T1000 (cell line): ENCODE measurements at places on chromosomes 2 and 18.

DNA sequence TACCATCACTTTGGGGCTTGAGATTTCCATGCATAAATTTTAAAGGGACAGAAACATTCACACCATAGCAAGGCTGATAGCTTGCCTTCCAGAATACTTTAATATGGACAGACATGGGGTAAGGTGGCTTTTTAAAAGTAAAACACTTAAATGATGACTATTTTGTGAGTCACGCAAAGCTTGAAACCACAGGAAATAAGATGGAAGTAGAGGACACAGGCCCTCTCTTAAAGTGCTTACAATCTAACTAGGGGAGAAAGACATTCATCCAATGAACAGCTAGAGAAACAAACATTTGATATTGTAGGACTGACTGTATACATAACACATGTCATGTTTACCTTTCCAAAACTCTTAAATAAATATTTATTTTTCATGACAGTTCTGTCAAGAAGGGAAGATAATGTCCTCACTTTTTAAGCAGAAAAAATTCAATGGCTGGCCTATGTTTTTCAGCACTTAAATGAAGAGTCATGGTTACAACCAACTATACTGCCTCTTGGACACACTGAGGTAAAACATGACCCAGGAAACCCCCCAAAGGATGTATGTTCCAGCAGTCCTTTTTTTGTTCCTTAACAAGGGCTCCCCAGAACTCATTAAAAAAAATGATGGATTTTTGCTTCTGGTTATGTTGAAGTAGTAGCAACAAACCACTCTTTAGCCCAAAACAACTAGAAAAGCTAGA, 120.0 kb upstream of the RBMS1 start:
- DNase-seq, result no peak

DNA sequence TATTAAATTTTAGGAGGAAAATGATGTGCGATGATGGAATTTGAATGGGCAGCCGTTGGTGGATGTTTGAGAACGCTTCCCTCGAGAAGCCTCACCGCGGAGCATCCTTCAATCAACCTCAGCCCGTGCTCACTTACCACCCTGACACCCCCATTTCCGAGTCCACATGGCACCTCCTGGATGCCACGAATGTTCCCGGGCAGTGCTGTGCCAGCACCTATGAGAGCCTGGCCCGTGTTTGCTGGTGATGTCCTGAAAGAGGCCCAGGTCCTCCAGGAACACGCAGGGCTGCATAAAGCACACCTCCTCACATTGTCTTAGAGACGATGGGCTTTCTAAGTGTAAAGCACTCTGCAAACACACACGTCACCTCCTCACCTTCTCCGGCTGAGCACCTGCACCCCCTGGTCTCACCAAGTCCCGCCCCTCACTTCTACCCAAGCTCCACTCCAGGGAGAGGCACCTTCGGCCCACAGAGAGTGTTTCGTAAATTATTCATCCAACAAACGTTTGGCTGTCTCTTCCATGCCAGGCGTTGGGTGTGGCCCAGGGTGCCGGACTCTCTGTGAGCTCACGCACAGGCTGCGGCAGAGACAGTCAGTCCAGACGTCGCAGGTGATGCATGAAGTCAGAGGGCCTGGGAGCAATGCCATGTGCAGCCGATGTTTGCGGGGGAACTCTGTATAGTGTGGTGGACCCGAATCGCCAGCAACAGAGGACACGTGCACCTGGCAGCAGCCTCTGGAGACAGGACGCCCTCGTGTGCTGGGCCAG, 150.0 kb downstream of the TPO start:
- DNase-seq, result no peak

DNA sequence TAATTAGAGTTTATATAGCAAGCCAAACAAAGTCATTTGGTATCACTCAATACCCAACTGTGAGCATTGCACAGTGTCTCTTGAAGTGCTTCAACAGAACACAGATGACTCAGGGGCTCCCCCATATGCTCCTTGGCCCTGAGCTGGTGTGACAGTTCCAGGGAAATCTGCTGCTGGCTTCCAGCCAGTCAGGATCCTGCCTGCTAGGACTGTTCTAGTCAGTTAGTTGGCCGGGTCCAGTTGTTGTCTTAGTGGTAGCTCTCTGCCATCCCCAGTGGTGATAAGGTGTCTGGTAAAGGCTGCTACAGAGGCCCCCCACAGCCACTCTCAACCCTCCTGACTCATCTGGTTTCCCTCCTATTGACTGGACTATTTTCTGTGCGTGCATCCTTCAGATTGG, 100.3 kb downstream of the IRS1 start:
- DNase-seq, result peak; percentile 8

DNA sequence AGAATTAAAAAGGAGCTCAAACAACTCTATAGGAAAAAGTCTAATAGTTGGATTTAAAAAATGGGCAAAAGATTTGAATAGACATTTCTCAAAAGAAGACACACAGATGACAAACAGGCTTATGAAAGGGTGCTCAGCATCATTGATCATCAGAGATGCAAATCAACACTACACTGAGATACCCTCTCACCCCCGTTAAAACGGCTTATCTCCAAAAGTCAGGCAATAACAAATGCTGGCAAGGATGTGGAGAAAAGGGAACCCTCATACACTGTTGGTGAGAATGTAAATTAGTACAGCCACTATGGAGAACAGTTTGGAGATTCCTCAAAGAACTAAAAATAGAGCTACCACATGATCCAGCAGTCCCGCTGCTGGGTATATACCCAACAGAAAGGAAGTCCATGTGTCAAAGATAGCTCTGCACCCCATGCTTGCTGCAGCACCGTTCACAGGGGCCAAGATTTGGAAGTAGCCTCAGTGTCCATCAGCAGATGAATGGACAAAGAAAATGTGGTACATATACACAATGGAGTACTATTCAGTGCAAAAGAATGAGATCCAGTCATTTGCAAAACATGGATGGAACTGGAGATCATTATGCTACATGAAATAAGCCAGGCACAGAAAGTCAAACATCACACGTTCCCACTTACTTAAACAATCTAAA, 46.7 kb upstream of the B3GNT7 start:
- no peak for DNase-seq

DNA sequence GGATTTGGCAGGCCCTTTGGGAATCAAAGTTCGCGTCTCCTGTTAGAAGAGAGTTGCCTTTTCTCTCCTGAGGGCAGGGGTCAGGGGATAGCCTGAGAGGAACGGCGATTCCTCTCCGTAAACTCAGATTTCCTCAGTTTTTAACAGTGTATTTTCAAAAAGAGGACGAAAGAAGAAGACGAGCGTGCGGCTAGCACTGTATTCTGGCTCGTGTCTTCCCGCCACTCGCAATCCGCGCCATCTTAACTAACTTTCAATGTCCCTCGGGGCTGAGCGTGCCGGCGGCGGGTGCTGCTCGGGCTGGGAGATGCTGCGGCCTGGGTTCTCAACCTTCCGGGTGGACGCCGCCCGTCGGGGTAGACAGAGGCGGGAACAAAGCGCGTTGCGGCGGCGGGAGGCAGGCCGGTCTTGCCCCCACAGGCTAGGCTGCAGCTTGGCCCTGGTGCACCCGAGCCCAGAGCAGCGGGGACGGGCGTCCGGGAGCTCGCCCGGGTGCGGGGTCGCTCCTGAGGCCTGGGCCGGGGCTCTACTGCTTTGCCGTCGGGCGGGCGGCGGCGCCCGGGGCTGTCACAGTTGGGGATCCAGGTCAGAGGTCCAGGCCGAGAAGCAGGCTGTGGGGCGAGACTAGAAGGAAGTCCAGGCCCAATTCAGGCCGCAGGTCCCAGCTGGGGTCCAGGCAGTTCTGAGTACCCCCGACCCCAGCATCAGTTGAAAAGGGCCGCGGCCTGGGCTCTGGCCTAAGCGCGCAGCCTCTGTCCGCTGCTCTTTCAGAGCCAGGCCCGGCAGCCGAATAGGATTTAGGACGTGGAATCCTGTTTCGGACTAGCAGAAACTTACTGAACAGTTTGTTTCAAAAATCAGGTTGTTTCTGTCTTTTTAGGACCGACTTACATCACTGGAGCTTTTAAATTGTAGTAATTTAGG, 11.8 kb downstream of the TBR1 start:
- no peak for DNase-seq

DNA sequence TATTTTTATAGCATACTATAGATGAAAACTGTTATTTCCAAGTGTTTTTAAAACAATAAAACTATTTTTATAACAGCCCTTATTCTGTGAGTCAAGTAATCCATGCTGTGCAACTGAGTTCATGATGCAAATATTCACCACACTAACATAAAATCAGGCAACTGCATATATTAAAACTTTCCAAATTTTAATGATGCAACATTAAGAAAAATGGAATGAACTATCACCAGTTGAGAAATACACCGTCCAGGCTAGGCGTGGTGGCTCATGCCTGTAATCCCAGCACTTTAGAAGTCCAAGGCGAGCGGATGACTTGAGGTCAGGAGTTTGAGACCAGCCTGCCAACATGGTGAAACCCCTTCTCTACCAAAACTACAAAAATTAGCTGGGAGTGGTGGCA, 114.5 kb downstream of the CDH2 start:
- DNase-seq, result no peak

GRCh38 chr18:4101009-4101408, 354.1 kb downstream of the DLGAP1 start:
- no peak for DNase-seq

- no peak for DNase-seq
Measured at GRCh38 chr2:30421026-30421603, 25.9 kb upstream of the LCLAT1 start.

DNA sequence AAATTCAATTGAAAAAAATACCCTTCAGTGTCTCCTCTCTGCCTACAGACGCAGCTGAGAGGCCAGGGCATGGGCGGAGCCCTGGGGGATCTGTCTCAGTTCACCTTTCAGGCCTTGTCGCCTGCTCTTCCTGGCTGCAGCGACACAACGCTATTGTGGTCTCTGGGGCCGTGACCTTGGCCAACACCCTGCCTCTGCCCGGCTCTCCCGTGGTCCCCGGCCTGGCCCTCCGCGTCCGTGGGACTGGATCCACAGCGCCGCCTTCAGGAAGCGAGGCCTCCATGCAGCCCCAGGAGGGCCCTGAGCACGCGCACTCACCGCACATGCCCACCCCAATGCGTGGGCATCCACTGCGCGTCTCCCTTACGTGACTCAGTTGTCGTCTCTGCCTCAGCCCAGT, 81.1 kb downstream of the MRPS9 start:
- no peak for DNase-seq

GRCh38 chr2:67186871-67187270, 210.3 kb upstream of the ETAA1 start:
- no peak for DNase-seq

DNA sequence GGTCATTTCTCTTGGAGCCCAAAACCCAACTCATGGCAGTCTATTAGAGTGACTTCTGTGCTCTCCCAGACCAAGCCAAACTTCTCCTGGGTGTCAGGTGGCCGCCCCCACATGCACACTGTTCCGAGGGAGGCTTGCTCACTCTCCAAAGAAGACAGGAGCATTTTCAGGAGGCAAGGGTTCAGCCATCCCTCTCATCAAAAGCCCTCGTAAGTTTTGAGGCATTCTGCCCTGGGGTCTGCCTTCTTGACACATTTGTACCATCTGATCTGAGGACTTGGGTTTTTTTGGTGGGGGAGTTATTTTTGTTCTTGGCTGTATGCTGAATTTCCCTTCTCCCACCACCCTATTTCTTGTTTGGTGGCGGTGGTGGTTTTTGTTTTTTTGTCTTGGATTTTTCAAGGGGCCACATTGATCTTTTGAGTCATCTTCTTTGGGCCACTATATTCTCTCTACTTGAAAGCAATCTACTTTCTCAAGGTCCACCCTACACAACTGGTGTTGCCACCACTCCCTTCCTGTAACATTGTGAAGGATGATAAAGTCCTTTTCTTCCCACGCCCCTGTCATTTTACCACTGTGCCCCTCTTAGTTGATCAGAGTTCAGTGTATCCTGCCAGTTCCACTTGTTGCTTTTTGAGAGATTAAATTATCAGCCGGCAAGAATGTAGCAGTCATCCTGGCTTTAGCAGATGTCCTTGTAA, 255.8 kb downstream of the CYP26B1 start:
- DNase-seq, result no peak

DNA sequence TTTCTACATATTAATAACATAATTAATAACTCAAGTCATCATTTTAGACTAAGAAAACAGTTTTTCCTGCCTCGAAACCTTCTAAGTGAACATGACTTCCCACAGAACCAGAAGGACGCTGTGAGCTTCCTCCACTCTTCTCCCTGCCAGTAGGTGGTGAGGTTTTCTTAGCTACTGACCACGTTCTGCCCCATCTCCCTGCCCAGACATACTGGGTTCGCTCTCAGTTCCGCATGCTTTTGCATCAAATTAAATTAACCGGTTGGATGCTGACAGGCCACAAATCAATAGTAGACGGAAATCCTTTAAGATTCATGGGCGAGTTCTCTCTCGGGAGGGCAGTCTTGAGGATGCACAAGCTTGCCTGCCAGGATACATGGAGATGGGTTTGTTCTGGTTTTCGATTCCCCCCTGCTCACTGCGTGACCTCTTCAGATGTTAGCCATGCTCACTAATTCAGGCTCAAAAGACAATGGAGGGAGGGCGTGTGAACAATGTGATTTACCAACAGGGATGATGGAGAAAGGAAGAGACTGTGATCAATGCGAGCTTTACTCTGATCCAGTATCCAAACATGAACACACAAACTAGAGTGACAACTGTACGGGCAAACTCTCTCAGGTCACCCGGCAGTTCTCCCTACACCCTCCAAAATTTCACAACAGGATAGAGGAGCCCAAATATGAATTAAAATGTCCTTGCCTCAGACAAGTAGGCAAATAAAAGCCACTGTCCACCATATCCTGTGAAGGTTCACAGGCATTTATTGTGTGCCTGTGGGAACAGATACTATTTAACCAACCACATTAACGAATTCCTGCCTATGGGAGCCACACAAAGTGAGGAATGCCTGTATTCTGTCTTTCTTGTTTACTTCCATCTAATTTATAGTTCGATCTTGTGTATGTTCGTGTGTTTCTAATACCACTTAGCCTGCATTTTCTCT, 375.7 kb downstream of the EIPR1 start:
- no peak for DNase-seq

DNA sequence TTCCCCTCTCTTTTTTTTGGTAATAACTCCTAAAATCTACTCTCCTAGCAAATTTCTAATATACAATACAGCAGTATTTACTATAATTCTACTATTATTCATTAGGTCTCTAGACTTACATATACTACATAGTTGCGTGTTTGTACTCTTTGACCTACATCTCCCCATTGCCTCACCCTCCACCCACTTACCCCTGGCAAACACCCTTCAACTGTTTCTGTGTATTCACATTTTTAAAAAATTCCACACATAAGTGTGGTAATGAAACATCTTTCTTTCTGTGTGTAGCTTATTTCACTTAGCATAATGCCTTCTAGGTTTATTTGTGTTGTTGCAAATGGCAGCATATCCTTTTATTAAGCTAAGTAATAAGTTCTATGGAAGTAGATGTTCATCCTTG, 336.0 kb downstream of the CCDC85A start:
- DNase-seq, result no peak

GRCh38 chr2:197614532-197614931, 60.9 kb downstream of the RFTN2 start:
- DNase-seq, result no peak

GRCh38 chr2:54695378-54695777, 28.1 kb upstream of the EML6 start:
- no peak for DNase-seq

DNA sequence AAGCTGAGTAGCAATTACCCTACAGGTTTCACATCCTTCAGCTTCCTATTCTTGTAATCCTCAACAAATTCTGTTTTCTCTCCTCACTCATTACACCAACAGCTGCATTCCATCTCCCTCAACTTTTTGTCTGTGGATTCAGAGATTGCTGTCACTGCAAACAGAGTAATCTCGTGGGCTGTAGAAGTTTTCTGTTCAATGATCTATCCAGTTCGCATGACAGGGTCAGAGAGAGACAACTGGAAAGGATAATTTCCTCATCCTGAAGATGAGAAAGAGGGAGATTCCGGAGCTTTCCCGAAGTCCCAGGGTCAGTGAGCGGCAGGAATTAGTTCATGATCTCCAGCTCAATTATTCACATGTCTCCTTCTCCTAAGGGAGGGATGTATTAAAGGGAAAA, 75.7 kb downstream of the MYO5B start:
- DNase-seq, result no peak
